ENCODE measurements at places on chromosomes 5 and 9.

- DNase-seq = no peak
Observed at GRCh38 chr5:14759744-14760547, 95.4 kb downstream of the OTULIN start.

DNA sequence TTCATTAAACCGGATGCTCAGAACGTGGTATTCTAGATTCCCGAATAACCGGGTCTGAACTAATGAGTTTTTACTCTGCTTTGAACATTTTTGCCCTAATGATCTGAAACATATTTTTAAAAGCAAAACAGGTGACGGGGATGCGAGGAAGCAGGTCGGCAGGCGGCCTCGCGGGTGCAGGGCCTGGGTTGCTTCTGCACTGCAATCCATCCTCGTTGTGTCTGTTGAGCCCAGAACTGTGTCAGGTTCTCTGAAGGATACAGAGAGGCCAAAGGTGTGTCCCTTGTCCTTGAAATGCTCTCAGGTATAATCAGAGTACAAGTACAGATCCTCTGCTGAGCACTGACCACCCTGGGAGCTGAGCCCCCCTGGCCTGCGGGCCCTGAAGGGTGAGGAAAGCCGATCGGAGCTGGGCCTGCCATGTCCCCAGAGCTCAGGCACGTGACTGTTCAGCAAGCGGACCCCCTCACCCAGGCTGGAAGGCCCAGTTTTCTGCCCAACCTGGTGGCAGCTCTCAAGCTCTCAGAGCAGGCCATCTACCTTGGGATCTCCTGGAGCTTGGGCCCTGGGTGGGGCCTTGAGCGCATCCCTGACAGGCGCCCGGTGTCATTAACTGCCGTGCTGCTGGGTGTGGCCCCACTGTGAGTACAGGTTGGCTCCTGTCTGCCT lies 151.8 kb downstream of the OLFM1 start:
- no peak for DNase-seq

DNA sequence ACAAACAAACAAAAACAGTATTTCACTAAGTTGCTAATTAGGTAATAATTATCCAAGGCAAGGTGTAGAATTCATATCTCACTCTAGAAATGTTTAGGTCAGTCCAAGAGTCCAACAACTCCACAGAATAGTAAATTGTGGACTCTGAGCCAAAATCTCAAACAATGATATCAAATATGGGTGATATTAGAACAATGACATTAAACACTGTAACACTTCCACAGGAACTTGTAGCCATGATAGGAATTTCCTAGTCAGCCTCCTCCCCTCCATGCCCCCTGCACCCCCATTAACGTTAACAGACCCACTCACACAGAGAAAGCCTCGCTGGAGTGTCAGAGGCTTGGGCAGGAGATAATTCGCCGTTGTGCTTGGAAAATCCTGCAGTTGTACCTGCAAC lies 305.0 kb upstream of the PIK3R1 start:
- no peak for DNase-seq

DNA sequence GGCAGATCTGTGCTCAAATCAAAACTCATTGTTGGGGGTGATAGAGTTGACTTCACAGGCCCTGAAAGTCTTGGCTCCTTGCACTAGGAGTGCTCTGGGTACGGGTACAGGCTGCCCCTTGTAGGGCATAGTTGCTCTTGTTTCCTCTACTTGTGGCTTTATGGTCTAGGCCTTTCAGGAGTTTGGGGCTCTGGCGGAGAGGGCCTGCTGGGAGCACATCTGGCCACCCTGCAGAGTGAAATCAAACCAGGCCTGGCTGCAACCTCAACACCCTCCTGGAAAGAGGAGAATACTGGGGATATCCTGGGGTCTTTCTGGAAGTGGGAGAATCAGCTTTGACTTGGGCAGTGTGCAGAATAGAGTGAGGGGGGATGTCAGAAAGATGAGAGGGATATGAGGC lies 1.5 kb downstream of the TGFBI start:
- DNase-seq = no peak

DNA sequence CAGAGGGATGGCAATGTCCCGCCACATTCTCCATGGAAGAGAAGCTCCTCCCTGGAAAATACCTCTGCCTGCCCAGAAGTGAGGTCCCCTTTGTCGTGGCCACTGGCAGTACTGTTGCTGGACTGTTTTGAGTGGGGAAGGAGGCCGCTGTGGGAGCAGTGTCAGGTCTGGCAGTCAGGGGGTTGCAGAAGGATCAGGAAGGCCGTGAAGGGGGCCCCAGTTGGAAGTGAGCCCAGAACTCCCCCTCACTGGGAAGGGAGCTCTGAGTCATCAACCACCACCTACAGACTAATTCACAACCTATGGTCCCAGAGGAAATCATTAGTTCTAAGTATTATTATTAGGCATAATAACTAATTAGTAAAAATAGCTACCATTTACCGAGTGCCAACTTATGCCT lies 200.4 kb downstream of the TTLL11 start:
- no peak for DNase-seq

DNA sequence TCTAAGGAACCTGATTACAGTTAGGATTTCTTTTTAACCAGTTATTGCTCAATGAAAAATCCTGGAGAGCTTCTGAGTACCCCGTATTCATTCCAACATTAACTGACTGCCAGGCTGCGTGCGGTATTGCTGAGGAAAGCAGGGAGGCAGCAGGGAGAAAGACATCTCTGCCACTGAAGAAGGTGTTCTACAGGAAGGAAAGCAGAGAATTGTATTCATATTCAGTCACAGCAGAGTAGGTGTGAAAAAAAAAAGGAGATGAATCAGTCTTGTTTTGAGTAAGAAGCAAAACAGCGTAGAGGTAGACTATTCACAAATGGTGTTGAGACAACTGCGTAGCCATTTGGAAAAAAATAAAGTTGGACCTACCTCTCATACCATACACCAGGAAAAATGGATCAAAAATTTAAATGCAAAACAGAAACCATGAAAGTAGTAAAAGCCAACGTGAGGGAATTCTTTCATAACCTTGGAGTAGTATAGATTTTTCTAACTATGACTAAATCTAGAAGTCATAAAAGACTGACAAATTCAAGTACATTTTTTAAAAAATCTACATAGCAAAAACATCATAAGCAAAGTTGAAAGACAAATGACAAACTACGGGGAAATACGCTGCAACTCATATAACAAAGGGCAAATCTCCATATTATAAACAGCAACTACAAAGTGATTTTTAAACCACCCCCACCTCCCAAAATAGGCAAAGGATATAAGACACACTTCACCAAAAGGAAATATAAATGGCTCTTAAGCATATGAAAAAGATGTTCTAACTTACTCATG lies 9.9 kb upstream of the NR4A3 start:
- no peak for DNase-seq

DNA sequence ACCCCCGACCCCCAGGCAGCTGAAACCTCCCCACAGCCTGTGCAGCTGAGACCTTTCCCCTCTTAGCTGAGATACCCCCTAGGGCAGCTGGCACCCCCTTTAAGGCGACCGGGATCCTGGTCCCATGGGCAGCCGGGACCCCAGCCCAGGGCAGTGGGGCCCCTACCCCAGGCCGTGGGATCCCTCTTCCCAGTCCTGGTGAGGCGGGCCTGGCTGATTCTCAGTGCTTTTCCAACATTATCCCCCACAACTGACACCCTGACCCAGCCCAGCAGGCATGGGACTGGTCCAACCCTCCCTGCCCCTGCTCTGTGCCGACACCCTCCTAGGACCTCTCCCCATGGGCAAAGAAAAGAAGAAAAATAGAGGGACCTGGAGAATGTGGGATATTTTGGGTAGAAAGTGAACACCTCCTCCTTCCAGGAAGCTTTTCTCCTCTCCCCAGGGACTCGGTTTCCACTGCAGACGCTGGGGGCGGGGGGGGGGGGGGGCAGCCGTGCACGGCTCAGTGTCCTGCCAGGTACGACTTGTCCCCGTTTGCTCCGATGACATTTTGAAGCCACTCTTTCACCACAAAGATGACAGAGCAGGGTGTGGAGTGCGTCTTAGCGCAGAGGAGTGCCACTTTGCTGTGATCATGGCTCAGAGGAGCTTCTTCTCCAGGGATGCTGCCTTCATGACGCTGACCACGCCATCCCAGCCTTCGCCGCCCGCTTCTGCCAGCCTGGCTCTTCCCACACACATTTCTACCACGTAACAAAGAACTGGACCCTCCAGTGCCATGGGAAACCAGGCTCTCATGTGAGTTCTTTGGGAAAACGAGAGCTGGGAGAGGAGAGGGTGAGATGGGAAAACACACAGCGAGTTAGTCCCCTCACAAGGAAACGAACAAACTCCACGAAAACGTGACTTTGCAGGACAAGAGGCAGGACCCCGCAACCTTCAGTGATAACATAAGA lies 47.5 kb downstream of the MRPL36 start:
- DNase-seq = no peak

GRCh38 chr5:1009359-1010180 lies 968 bp downstream of the NKD2 start:
- DNase-seq = no peak

DNA sequence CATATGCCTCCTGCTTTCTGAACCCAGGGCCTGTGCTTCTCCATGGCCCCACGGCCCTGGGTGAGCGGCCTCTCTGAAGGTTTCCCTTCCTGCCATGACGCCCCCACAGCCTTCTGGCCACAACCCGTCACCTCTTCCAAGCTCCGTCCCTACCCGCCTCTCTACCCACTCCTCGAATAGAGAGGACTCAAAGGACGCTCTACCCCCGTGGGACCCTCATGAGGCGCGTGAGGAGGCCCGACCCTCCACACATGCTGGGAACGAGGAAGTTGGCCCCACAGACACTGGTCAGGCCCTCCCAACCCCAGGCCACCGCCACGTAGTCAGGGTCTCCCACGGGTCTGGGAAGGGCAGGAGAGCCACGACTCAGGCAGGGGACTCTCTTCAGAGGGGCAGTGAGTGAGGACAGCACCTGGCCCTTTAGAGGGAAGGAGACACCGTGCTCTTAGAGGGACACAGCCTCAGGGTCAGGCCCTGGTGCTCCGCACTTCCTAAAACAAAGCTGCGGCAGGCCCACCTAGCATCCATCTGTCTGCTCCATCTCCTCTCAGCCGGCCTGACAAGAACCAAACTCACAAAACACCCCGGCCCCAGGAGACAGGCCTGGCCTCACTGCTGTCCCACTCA lies 5.3 kb downstream of the BRD3 start:
- DNase-seq = no peak

GRCh38 chr9:119283078-119283794 lies 86.0 kb downstream of the BRINP1 start:
- DNase-seq = peak; percentile 65

GRCh38 chr5:138538943-138539627 lies 4.0 kb downstream of the ETF1 start:
- no peak for DNase-seq
